ENCODE measurements at places on chromosomes 7 and 10. TPM values are rescaled to one million over a fixed set of nuclear protein-coding genes. Genes with fewer than 3 reads are reported as not detected.
A peak's percentile ranks its signal among the peaks of the same experiment; 100 is the strongest.

SYCE1 gene
- not detected for total RNA-seq

CYP2C8 gene
- 4.1 TPM for total RNA-seq

SPDYE2B gene
- not detected for total RNA-seq

LARP4B gene
- 38.5 TPM for total RNA-seq

CALHM1 gene
- total RNA-seq = not detected

GRCh38 chr7:17140406-17140805, 158.0 kb upstream of the AHR start:
- no peak for DNase-seq
- no peak overlapping the region for H3K27ac ChIP-seq
- no peak overlapping the region for H3K4me3 ChIP-seq
- no peaks in the 10 kb centered on the region for H3K27me3 ChIP-seq
- no peaks in the 10 kb centered on the region for H3K36me3 ChIP-seq
- peaks cover 4% of the 10 kb centered on the region for H3K4me1 ChIP-seq

- no peaks in the 10 kb centered on the region for H3K27me3 ChIP-seq
- peak; percentile 61 for DNase-seq
- H3K4me1 ChIP-seq = no peaks in the 10 kb centered on the region
These were observed 117.4 kb downstream of the CABCOCO1 start for GRCh38 chr10:61779950-61780659.

- H3K27ac ChIP-seq = no peak overlapping the region
- H3K27me3 ChIP-seq = no peaks in the 10 kb centered on the region
- no peaks in the 10 kb centered on the region for H3K36me3 ChIP-seq
- DNase-seq = peak; percentile 36
- peaks cover 15% of the 10 kb centered on the region for H3K4me1 ChIP-seq
These were observed 517.5 kb upstream of the GALNT17 start for GRCh38 chr7:70614237-70615045.

- no peak overlapping the region for H3K4me3 ChIP-seq
- H3K27ac ChIP-seq = no peak overlapping the region
- no peaks in the 10 kb centered on the region for H3K36me3 ChIP-seq
These were observed 497.8 kb downstream of the DNAJB6 start for GRCh38 chr7:157834501-157835163.

GRCh38 chr10:133050371-133050770, 37.4 kb upstream of the ADGRA1 start:
- no peaks in the 10 kb centered on the region for H3K27me3 ChIP-seq
- no peak for DNase-seq
- no peaks in the 10 kb centered on the region for H3K4me1 ChIP-seq
- H3K4me3 ChIP-seq = no peak overlapping the region
- no peaks in the 10 kb centered on the region for H3K36me3 ChIP-seq

GRCh38 chr7:114784746-114785145, 137.1 kb upstream of the MDFIC start:
- H3K27ac ChIP-seq = no peak overlapping the region
- no peaks in the 10 kb centered on the region for H3K4me1 ChIP-seq
- no peaks in the 10 kb centered on the region for H3K36me3 ChIP-seq
- DNase-seq = no peak
- H3K27me3 ChIP-seq = no peaks in the 10 kb centered on the region

GRCh38 chr10:77431209-77431611, 206.4 kb downstream of the KCNMA1 start:
- peak; percentile 55 for DNase-seq
- peak overlapping the region; percentile 25 for H3K27ac ChIP-seq
- H3K4me1 ChIP-seq = peaks cover 24% of the 10 kb centered on the region
- no peak overlapping the region for H3K4me3 ChIP-seq

GRCh38 chr10:47059606-47060311, 148.5 kb downstream of the PTPN20 start:
- H3K4me3 ChIP-seq = no peak overlapping the region
- H3K27me3 ChIP-seq = peaks cover 3% of the 10 kb centered on the region
- no peaks in the 10 kb centered on the region for H3K4me1 ChIP-seq
- no peak for DNase-seq
- H3K27ac ChIP-seq = no peak overlapping the region

DNA sequence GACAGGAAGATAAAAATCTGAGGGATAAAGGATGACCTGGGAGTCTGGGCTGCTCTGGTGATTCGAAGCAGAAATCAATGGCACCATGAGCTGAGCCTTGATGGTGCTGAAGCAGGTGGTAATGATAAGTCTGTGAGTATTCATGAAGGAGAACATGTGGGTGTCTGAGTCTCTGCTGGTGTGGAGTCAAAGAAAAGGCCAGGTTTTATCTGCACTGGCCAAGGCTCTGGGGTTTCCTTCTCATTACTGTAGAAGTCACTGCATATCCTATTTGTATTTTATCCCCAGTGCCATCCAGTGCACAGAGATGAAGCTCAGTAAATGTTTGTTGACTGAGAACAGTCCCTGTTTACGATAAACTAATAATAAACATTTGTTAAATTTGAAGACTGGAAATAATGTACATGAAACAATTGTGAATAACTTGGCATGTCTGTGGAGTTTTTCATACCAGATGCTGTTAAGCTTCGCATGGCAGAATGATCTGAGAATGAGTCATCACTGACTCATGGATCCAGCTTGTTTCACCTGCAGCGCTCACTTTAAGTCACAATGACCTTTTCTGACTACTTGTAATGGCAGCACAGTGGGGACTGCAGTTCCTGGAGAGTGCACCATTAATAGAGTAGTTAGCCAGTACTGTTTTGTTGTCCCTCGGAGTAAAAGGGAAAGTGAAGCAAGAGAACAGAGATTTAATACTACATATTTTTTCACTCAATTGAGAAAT, 538.5 kb downstream of the HTR7 start:
- DNase-seq = peak; percentile 78
- no peaks in the 10 kb centered on the region for H3K36me3 ChIP-seq
- no peak overlapping the region for H3K4me3 ChIP-seq
- no peaks in the 10 kb centered on the region for H3K27me3 ChIP-seq
